ENCODE measurements at places on chromosomes 6 and 20.

- no peak for DNase-seq
Observed at GRCh38 chr20:1868856-1869255, 26.4 kb upstream of the SIRPA start.

DNA sequence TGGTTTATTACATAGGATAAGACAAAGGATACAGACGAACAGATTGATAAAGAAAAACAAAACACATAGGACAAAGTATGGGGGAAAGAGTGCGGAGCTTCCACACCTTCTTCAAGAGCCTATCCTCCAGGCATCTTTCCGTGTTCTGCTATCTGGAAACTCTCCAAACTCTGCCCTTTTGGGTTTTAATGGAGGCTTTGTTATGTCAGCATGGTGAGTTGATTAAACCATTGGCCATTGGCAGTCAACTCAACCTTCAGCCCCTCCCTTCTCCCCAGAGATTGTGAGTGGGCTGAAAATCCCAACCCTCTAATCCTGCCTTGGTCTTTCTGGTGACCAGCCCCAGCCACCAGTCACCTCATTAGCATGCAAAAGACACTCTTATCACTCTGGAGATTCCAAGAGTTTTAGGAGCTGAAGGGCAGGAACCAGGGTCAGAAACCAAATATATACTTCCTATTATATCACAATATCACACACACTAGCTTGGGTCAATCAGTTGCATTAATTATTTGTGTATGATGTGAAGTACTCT is 23.8 kb downstream of the HLA-DOB start:
- DNase-seq: no peak

- no peak for DNase-seq
Observed at GRCh38 chr6:161745594-161746141, 471.8 kb upstream of the AGPAT4 start.

DNA sequence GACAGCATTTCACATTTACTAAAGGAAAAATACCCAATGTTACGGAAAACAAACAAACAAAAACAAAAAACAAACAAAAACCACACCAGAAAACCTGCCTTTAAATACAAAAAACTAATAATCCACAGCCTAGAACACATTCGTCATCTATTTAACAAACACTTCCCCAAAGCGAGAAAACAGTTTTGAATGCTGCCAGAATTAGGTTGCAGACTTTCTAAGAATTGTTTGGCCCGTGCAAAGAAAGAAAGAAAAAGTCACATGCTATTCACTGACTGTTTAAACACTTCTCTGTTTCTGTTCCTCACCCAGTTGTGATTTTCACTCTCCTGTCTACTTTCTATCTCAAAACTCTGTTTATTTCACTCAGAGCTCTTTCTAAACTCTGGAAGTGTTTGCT is 52.5 kb downstream of the BCAS1 start:
- no peak for DNase-seq

DNA sequence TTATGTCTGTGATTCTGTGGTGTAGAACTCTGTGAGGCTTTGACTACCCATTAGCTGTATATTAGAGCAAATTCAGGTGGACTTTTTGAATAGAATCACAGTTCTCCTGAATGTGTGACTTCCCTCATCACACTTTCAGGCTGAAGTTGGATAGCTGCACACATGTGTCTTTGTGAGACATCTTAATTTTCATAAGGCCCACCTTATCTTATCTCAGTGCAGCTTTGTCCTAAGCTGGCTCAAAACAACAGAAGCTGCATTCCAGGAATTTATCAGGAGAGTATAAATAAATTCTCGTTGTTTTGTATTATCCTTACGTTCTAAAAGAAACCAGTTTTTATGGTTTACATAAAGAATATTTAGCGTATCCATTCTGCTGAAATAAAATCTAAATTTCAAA is 26.2 kb upstream of the SLC35D3 start:
- no peak for DNase-seq

- no peak for DNase-seq
Observed at GRCh38 chr6:141024526-141024925, 1108.2 kb upstream of the GJE1 start.

- DNase-seq: no peak
Observed at GRCh38 chr6:146870760-146871159, 272.0 kb downstream of the ADGB start.

DNA sequence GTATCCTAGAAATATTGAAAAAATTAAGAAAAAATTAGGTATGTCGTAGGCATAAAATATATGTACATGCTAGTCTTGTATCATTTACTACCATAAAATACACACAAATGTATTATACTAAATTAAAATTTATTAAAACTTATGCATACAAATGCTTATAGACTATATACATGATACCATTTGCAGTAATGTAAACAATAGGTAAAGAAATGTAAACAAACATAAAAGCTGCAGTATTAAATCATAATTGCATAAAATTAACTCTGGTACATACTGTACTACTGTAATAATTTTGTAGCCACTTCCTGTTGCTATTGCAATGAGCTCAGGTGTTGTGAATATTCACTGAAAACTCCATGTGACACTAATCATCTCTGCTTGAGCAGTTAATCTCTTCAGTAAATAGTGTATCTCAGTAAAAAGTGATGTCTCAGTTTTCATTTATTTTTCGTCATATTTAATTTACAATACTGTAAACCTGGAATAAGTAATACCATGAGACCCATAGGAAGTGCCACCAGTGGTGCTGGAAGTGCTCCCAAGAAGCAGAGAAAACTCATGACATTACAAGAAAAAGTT is 29.3 kb downstream of the RALGAPB start:
- no peak for DNase-seq

GRCh38 chr6:101626269-101626668 is 232.8 kb downstream of the GRIK2 start:
- DNase-seq: no peak

GRCh38 chr20:12023194-12023795 is 105.6 kb downstream of the BTBD3 start:
- DNase-seq: no peak

DNA sequence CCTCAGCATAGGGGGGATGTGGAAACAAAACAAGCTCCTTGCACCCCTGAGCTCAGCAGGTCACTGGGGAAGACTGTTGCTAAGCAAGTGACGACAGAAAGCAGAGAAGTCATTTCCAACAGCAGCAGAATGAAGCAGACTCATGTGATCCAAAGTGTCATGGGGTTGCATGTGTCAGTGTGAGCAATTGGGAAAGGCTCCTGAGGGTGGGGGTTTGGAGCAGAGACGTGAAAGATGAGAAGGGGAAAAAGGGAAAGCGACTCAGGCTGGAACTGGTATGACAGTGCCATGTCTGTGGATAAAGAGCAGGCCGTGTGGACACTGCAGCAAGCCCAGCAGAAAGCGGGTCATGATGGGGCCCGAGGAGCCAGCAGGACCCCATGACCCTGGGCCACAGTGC is 363.9 kb downstream of the PREX1 start:
- no peak for DNase-seq

- no peak for DNase-seq
Observed at GRCh38 chr20:63268256-63268655, 4.4 kb upstream of the ARFGAP1 start.

DNA sequence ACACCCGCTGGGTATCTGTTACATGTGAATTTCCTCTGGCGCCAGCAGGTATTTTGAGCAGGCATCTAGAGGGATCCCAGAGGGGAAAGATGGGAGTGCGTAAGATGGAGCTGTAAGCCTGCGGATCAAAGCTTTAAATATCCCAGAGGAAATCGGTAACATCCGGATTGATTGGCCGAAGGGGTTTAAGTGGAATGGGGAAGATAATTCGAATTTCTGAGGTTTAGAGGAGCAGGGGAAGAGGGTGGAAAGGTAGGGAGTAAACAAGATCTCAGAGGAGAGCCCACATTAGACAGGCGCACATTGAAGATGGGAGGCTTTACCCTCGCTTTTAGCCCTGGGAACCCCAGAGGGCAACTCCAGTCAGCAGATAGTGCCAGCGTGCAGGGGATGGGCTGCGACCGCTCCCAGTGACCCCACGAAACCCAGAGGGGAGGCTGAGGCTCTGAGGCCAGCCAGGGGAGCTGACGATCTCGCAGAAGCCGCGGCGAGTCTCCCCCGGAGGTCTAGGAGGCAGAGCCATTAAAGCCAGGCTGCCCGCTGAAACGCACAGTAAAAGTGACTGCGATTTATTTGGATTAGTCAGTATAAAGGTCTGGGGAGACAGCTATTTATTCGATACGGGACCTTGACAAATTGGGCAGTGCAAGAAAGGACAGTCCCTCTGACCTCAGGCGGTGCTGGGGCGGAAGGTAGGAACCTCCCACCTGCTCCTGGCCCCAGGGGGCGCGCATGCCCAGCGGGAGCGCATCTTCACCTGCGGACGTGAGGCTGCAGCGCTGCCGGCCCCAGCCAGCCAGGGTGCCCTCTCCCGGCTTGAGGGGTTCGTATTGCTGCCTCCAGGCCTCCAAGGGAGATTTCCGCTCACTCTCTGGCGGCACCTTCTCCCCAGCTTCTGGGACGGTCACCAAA is 34.3 kb upstream of the TCF21 start:
- DNase-seq: no peak

- DNase-seq: no peak
Observed at GRCh38 chr6:104597541-104598050, 262.1 kb downstream of the HACE1 start.

DNA sequence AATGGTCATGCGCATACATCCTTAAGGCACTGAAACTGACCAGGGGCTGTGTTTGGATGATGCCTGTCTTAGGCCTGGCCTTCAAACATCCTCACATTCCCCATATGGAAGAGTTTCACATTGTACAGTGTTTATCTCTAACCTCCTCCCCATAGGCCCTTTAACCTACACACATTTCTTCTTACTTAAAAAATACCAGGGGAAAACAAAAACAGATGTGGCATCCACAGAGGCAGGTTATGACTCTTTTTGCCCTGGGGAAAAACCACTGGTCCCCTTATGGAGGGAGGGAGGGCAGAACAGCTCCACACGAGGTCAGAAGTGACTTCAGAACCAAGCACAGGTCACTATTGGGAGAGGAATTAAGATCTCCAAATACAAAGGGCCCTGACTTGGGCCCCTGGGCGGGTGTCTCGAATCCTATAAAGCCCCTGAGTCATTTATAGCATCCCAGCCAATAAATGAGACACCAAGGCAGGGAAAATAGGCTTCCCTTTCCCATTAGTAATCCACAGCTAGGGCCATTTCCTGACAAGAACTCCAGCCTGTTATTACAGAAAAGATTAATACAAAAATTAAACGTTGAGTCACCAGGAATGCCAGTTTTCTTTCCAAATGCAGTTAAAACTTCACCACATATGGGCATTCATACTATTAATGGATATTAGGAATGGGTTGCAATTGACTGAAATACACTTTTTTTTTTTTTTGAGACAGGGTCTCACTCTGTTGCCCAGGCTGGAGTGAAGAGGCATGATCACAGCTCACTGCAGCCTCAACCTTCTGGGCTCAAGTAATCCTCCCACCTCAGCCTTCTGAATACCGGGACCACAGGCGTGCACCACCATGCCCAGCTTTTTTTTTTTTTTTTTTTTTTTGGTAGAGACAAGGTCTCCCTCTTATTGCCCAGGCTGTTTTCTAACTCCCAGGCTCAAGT is 107.2 kb downstream of the ATP9A start:
- DNase-seq: no peak

DNA sequence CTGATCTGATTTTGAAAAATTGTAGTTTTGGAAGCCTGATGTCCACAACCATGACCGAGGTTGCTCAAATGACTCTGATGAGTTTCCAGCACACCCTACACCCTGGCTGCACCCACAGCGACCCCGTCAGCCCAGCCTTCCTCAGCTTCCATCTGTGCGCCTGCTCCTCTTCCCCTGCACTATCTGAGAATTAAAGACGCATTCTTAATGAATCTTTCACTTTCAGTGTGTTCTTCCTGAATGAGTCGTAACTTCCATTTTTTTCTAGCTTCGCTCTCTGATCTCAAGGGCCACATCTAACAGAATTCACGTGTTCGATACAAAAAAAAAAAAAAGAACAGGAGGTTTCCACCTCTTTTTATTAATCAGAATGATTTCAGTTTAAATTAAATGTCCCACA is 21.3 kb upstream of the RREB1 start:
- no peak for DNase-seq

DNA sequence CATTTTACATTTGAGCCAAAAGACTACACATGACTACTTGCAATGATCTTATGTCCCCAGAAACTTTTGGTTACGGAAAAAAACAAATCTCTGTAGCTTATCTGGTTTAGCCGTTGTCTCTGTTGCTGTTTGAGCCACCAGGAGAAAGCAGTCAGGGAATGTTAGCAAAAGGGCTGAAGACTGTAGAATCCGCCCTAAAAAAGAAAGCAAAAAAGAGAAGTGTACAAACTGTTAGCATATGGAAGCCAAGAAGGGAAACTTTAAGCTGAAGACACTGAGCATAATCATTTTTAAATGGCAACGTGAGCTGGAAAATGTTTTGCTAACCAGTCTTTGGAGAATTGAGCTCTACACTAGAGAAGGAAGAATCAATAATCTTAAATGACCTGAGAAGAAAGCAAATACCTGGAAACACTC is 69.9 kb upstream of the MYLIP start:
- DNase-seq: no peak

- no peak for DNase-seq
Observed at GRCh38 chr6:63352069-63352543, 32.3 kb upstream of the LGSN start.

All from stimulated activated CD8-positive, alpha-beta memory T cell treated with anti-CD3 and anti-CD28 coated beads, Interleukin-2, amount 100 ng/mL, for 48 hours (primary cell).